ENCODE measurements at places on chromosomes 4 and X.
A peak's percentile ranks its signal among the peaks of the same experiment; 100 is the strongest.

DNA sequence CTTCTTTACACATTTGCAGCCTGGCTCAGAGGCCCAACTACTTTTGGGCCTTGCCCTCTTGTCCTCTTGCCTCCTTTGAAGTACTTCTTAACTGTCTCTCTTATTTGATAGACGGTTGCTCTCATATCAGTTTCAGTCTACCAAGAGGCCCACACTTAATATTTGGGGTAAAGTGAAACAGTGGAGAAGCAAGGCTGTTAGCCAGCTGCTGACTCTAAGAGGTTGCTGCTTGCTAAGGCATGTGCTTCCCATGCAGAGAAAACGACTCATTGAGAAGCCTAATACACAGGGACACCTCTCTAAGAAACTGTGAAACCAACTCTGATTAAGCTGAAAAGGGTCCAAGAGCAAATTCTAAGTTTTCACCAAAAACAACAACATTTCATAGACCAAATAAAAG, 94.6 kb downstream of the PPP3CA start:
- peak; percentile 42 for DNase-seq

DNA sequence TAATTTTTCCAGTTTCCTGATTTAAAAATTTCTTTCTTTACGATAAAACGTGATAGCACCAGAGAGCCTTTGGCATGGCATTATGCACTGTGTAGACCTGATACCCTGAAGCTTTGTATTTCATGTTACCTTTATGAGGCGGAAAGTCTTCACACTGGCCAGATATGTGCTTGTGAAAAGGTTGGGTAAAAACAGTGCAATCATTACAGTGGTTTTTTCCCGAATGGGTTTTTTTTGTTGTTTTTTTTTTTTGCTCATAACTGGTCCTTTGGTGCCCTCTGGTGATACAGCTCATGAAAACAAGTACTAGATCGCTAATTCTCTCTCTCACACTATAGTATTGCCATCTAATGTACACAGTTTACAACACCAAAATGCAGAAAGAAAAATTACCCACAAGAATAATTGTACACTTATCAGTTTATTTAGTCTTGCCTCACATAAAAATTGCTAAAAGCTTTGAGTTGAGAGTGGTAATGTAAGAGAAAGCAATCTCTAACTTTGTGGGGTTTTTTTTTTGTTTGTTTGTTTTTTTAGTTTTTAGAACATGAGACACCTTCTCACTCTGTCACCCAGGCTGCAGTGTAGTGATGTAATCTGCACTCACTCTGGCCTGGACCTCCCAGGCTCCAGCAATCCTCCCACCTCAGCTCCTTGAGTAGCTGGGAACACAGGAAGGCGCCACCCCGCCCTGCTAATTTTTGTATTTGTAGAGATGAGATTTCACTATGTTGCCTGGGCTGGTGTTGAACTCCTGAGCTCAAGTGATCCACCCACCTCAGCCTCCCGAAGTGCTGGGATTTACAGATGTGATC, 21.3 kb downstream of the SPCS3 start:
- peak; percentile 46 for DNase-seq

DNA sequence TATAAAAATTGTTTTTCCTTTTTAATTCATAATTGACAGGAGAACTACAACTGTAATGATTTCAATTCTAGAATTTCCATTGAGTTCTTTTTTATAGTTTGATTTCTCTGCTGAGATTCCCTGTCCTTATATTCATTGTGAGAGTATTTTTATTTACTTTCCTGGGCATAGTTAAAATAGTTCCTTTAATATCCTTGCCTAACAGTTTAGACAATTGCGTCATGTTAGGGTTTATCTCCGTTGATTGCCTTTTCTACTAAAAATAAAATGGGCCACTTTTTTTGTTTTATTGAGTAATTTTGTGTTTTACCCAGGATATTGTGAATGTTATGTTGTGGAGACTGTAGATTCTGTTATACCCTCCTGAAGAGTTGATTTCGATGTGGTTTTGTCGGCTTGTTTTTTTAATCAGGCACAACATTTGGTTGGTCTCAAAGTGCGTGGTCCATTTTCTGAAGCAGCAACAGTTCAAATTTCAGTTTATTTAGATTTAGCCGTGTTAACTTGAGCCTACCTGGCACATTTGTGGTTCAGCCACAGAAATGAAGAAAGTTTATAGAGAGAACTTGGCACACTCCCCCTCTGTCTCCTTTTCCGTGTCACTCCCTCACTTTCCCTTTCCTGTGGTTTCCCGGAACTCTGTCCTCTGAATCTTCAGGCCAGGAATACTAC, 16.0 kb upstream of the PRRG1 start:
- DNase-seq = peak; percentile 51

DNA sequence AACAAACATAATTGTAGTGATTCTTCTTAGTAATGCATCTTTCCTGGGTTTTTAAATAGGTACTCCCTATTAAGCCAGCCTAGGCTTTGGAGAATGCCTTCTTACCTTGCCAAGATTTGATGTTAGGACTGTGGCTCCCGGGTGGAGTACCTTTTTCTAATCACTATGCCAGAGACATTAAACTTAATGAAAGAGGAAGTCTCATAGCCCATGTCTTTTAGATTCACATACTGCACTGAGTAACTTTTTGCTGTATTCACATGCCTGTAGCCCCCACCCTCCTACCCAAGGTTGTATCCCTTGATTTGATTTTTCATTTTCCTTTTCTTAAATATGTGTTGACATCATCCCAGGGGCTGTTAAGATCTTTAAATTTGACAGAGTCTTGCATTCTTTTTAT, 104.2 kb upstream of the TLR2 start:
- no peak for DNase-seq

DNA sequence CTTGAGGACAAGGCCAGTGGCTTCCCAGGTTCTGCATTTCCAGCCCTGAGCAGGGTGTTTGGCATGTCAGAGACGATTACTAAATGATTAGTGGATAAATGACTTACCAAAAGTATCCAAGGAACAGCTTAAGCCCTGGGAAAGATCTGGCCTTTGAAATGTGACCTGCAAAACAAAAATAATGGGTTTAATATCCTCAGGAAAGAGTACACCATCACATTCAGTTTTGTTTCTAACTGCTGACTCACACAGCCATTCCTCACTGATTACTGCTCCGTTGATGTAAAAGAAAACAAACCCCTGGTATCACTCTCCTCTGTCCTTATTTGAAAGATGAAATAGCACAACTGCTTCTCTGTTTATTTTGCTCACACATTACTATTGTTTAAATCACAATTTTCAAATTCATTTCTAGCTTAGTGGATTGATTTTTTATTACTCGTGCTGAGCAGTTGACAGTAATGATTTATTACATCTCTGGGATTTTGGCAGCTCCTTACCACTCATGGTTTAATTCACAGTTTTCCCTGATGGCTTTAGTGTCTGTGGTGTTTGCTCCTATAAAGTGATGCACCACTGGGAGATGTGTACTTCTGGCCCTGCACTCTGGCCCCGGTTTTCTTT, 117.0 kb downstream of the CBLL2 start:
- DNase-seq = peak; percentile 85

- DNase-seq = peak; percentile 61
Observed at GRCh38 chr4:100738196-100739165, 220.7 kb upstream of the EMCN start.

DNA sequence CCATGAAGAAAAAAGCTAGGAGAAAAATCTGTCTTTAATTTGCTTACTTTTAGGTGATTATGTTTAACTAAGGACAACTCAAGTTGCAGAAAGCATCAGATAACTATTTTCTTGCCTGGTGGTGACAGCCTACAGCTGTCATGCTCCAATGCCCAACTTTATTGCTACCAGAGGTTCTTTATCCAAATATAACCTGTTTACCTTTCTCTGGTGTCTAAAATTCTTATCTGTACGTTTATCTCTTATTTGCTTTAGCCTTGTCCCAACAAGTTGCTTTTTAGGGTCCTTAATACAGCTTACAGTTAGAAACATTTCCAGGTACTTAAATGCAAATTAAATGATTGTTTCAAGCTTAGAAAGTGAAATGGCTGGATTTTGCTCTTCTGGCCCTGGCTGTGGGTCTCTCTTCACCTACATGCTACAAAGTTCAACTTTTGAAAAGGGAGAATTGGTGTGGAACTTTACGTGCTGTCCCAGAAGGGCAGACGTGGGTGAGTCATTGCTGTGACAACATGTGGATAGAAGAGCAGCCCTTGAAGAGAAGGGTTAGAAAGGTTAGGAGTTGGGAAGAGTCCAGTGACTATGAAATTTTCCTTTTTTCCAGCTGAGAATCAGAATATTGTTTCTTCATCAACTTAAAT, 60.7 kb downstream of the HPGD start:
- peak; percentile 12 for DNase-seq

DNA sequence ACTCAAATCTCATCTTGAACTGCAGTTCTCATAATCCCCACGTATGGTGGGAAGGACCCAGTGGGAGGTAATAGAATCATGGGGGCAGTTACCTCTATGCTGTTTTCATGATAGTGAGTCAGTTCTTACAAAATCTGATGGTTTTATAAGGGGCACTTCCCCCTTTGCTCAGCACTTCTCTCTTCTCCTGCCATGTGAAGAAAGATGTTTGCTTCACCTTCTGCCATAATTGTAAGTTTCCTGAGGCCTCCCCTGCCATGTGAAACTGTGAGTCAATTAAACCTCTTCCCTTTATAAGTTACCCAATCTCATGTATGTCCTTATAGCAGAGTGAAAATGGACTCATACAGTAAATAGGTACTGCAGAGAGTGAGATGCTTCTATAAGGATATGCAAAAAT, 1050.6 kb upstream of the GRIA3 start:
- no peak for DNase-seq

- no peak for DNase-seq
Observed at GRCh38 chr4:89070041-89070440, 13.1 kb upstream of the FAM13A start.
